ENCODE measurements at places on chromosomes 3 and 15. TPM values are rescaled to one million over a fixed set of nuclear protein-coding genes. Genes with fewer than 3 reads are reported as not detected.

The IMPG2 gene
- total RNA-seq = 0.78 TPM

The GOLGA6L7 gene
- total RNA-seq = not detected

The ZNF385D gene
- 1.6 TPM for total RNA-seq

The AVEN gene
- 77.7 TPM for total RNA-seq

DNA sequence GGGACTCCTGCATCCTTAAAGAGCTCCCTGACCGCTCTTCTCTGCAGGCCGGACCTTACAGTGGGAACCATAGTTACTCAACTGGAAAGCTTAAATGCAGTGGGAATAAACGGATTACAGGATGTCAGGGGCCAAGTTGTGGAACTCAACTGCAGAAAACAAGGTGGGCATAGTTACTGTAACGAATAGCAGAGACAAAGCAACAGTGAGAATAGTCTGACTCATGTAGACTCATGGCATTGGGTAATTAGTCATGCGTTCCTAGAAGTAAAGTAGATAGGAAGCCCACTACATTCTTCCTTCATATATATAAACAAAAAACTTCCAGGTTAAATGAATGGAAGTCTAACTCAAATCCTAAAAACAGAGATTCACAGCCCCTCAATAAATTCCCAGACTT lies 95.5 kb upstream of the CHRNA7 start:
- DNase-seq = no peak

- DNase-seq = no peak
Observed at GRCh38 chr3:175940243-175940642, 1081.1 kb downstream of the NAALADL2 start.

GRCh38 chr3:30286007-30286669 lies 320.3 kb upstream of the TGFBR2 start:
- DNase-seq = peak; percentile 99

DNA sequence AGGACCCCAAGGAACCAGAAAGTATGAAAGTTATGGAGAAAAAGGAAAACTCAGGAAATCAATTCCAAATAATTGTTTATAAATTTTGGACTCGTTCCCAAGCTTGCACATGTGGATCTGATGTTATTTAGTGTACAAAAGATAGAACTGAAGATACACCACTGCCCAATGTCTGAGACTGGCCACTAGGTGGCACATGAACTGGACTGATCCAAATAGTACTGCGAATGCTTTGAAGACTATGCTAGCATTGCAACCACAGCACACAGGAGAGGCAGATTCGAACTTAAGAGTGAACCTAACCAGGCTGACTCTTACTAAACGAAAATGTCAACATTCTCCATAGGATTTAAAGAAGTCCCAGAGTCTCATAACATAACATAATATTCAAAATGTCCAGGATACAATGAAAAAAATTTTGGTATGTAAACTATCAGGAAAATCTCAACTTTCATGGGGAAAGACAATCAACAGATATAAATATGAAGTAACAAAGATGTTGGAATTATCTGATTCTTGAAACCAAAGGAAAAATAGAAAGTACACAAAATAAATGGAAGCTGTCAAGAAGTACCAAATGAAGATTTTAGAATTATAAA lies 596.7 kb downstream of the FGF12 start:
- peak; percentile 46 for DNase-seq
